GM12864 (cell line): ENCODE measurements at places on chromosomes 13 and 19.

- no peak for DNase-seq
These were observed 9.3 kb downstream of the PLEKHA4 start for GRCh38 chr19:48858984-48859710.

DNA sequence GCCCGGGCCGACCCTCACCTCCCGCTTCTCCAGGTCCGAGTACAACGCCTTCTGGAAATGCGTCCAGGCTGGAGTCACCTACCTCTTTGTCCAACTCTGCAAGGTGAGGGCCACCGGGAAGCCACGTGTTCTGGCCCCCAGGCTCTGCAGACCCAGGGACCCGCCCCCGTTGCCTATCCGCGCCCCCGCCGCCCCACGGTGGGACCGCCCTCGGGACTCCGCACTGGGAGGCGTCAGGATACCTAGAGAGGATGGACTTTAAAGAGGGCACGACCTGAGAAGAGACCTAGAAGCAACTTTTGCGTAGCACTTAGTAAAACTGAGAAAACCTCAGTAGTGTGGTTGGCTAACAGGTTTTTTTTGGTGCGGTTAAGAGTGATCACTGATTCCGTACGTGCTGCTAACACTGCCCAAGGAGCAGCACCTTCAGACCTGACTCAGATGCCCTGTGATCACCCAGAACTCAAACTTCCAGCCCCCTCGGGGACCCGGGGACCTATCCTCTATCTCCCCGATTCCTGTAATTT is 492 bp downstream of the TMEM147 start:
- peak; percentile 68 for DNase-seq

DNA sequence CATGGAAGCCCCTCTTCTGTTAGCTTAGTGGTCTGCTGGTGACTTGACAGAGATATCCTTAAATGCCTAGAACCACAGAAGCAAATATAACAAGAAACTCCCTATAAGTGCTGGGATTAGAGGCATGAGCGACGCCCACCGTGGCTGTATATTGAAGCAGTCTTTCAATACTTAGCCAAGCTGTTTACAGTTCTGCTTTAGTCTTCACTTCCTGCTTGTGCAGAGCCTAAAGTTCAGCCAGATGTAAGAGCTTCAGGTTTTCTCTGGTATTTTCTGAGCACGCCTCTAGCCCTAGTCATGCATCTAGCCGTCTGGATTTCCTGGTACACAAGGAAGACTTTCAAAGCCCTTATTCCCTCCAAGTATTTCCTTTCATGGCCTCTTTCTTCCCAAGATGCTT is 28.5 kb downstream of the TRPM4 start:
- DNase-seq: no peak

- no peak for DNase-seq
These were observed 25.0 kb downstream of the SERPINE3 start for GRCh38 chr13:51364404-51365008.

DNA sequence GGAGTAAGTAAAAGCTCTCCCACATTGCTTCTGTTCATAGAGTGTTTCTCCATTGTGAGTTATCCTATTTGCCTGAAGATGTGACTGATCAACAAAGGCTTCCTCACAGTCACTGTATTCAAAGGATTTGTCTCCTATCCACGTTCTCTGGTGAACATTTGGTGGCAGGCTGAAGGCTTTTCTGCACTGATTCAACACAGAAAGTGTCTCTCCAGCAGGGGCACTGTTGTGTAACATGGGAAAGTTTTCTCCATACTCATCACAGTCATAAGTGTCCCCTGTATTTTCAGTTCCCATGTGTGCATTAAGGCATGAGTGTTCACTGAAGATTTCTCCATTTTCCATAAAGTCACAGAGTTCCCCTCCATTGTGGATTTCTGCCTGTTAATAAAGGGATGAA is 17.6 kb downstream of the ZNF121 start:
- DNase-seq: no peak

DNA sequence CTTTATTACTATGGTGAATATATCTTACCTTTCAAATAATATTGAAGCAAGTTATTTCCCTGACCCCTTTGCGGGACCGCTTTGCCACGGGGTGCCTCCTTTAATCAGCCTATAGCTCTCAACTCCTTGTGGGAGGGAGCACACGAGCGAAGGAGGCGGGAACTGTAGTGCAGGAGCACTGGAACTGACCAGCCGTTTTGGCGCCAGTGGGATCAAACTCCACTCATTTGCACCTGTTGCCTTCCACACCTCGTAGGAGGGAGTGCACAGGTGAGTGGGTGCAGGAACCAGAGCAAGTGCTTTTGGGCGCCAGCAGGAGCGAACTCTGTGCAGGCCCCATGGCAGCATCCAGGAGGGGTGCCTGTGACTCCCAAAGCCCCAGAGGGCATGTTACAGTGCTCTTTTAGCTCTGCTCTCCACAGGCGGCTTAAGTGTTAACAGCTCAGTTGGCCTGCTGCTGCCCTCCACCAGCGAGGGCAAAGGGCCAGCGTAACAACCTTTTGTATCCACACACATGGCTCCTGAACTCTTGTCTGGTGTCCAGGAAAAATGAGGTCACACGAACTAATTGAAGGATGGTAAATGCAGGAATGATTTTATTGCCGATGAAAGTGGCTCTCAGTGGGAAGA is 206.9 kb downstream of the GGACT start:
- DNase-seq: no peak

- no peak for DNase-seq
These were observed 13.3 kb downstream of the CD37 start for GRCh38 chr19:49348305-49349189.

DNA sequence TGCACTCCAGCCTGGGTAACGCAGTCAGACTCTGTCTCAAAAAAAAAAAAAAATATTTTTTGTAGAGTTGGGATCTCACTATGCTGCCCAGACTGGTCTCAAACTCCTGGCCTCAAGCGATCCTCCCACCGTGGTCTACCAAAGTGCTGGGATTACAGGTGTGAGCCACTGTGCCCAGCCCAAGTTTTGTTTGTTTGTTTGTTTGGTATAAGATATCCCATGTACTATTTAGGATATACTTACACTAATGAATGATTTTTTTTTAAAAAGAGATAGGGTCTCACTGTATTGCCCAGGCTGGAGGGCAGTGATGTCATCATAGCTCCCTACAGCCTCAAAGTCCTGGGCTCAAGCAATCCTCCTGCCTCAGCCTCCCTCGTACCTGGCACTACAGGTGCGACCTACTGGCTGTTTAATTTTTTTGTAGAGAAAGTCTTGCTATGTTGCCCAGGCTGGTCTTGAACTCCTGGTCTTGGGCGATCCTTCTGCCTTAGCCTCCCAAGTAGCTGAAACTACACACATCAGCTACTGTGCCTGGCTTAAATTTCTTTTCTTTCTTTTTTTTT is 24.0 kb downstream of the TLE6 start:
- no peak for DNase-seq

DNA sequence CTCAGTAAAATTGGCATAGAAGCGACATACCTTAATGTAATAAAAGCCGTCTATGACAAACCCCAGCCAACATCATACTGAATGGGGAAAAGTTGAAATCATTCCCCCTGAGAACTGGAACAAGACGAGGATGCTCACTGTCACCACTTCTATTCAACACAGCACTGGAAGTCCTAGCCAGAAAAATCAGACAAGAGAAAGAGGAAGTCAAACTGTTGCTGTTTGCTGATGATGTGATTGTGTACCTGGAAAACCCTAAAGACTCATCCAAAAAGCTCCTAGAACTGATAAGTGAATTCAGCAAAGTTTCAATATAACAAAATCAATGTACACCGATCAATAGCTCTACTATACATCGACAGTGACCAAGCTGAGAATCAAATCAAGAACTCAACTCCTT is 63.3 kb downstream of the TNFSF13B start:
- DNase-seq: no peak
